Sciatic nerve (tissue), 2 donors: ENCODE measurements at places on chromosomes 13 and 19. TPM values are rescaled to one million over a fixed set of nuclear protein-coding genes. Genes with fewer than 3 reads are reported as not detected.

DNA sequence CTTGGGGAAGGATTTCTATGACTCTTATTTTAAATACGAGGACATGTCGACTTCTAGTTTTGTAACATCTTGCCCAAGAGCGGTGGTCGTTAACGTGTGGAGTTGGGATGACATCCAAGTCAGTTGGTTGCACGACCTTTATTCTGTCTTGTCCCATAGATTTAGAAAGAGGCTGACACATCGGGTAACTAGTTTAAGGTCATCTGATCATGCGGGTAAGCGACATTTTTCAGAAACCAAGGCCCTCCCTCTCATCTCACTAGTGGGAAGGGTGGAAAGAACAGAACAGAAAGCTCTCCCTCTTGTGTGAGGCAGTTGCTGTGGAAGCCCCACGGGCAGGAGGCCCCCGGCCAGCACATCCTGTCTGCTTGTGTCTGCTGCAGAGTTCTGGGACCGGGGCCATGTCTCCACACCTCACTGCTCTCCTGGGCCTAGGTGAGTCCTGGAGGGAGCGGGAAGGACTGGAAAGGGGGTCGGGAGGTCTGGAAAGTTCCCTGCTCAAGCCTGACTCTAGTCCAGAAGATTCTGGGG, at the start of gene LAIR2:
Gene LAIR2 (plus strand): TSS at position 314 of the 531 bp plus-strand sequence. CDS start 88 bp downstream, at position 402.
- DNase-seq, result no peak

DNA sequence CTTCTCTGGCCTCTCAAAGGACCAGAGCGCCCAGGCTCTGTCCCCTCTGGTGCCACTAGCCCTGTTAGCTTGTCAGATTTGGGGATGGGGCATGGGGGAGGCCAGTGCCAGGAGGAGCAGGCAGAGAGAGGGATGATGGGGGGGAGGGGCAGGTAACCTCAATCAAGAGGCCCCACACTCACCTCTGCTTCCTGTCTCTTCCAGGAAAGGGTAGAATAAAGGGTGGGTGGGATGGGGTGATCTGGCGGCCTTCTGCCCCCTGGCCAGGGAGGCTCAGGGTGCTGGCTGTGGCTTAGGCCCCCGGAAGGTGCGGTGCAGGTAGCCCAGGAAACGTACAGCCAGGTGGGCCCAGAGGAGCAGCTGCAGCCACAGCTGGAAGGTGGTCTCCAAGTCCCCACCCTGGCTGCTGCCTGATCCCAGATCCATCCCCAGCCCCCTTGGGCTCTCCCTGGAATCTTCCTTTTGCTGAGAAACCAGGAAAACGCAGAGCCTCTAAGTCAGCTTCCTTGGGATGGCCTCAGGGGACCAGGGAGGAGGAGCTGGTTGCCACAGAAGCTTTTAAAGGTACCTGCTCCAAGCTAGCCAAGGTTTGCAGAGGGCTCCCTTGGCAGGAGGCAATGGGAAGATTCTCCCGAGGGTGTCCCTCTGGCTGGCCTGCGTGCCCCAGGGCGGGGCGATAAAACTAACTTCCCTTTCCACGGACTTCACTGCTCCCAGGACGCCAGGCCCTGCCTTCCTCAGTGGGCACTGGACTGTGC, 5.3 kb downstream of the PRKACA start:
- DNase-seq, result no peak

DNA sequence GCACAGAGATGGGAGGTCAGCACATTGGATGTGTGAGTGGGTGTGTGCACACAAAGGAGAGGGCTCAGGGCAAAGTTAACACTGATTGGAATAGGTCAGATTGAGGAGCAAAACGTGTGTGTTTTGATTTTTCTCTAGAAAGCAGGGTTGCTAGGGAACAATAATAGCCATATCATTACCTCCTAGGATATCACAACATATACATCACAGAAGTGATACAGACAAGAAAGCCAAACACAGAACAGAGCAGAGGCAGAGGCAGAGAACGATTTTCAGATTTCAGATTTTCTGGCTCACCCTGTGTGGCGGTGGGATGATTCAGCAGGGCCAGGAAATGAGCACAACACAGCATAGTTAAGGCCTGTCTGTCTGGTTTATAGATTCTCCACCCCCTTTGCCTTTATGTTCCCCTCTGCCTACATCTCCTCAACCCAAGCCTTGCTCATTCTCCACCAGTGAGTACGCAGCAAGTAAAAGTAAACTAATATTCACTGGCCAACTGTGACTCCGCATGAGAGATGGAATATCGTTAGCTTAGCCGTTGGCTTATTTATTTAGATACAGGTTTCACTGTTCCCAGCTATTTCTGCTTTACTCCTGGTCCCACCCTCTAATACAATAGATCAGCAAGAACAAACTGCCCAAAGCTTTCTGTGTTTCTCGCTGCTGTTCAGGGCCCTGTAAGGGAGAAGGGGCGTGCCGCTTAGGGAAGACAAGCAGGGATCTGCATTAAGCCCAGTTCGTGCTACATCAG, 182.7 kb upstream of the TSC22D1 start:
- DNase-seq, result no peak

DNA sequence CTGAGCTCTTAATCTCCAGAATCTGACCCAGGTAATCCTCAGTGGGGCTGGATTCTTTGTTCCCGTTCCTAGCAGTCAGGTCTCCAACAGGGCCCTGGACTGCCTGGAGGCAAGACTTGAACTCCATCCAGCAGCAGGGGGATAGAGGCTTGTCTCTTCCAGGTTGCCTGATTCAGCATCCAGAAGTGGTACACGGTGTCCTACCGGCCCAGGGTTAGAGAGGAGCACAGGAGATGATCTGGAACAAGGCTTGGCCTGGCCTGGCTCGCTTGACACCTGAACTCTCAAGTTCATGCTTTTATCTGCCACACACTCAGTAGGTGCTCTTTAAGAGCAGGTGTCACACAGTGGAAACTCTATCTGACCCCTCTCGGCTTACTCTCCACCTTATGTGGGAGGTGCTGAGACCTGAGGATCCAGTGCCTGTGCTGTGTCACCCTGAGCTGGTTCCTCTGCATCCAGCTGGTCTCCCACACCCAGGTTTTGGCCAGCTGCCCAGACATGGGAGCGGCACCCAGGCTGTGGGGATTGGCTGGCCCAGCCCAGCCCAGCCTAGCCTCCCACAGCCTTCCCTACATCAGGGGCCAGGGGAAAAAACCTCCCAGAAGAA, at the start of gene CYP4F3:
Gene CYP4F3 (plus strand): TSS at position 604 of the 610 bp plus-strand sequence. CDS start 519 bp downstream, outside the sequence.
- peak; percentile 85 for DNase-seq

GRCh38 chr19:5074407-5074806, 105.5 kb downstream of the KDM4B start:
- DNase-seq, result no peak

GRCh38 chr19:6297202-6297601, 17.4 kb upstream of the MLLT1 start:
- no peak for DNase-seq

DNA sequence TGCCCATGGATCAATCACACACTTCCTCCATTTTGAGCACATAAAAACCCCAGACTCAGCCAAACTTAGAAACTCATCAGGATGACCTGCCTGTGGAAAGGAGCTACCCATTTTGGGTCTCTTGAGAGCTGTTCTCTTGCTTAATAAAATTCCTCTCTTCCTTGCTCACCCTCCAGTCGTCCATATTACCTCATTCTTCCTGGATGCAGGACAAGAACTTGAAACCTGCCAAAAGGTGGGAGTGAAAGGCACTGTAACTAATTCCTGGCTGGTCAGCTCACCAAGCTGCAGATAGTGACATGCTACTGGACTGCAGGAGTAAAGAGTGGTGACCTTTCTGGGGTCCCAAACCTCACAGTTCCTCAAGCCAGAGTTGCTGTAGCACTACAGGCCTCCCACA, 20.2 kb downstream of the LIG4 start:
- DNase-seq, result no peak

- DNase-seq, result no peak
These were observed 58.5 kb downstream of the CCDC70 start for GRCh38 chr13:51920267-51920666.

GRCh38 chr13:74567485-74567884, 433.3 kb upstream of the KLF12 start:
- DNase-seq, result no peak

DNA sequence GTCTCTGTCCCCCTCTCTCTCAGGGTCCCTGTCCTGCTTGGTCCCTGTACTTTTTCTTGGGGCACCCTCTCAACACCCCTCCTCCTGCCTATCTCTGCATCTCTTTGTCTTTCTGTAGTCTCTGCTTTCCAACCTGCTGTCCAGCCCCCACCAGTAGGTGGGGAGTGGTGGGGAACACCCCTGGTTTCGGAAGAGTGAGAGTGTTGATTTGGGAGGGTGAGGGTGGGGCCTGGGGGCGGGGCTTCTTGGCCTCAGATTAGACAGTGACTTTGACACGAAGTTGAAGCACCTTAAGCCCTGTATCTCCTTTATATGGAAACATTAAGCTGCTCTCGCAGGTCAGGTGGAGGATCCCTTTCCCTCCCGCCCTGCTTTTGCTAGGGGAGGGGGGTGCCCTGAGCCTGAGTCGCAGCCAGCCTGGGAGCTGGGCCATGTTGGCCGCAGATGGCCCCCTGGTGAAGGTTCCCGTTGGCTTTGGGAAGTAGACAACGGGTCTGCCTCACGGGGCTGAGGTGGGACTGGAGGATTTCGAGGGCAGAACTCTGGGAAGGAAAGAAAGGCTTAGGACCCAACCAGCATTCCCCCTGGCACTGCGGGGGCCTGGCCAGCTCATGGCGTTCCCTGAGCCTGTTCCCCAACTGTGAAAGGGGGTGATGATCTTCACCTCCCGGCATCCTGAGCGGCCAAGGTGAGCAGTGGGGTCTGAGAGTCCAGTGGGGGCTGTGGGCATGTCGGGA, at the start of gene KCNJ14:
Gene KCNJ14 (plus strand): TSS at position 404 of the 737 bp plus-strand sequence. CDS start 6,151 bp downstream, outside the sequence.
- no peak for DNase-seq

DNA sequence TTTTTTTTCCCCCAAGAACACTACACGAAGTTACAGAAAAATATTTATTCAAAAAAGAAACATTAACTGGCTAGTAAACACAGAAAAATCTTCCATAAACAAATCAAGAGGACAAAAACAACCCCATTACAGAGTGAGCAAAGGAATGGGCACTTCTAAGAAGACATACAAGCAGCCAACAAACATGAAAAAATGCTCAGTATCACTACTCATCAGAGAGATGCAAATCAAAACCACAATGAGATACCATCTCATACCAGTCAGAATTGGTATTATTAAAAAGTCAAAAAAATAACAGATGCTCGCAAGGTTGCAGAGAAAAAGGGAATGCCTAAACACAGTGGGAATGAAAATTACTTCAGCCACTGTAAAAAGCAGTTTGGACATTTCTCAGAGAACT, 131.7 kb downstream of the UGGT2 start:
- no peak for DNase-seq

Gene B3GNT8
- 6.1 TPM for total RNA-seq

Gene APOC1
- total RNA-seq, result 29.0 TPM

- DNase-seq, result no peak
These were observed 229.7 kb downstream of the KCNRG start for GRCh38 chr13:50244713-50245574.

Gene CLEC11A
- total RNA-seq, result 16.6 TPM

DNA sequence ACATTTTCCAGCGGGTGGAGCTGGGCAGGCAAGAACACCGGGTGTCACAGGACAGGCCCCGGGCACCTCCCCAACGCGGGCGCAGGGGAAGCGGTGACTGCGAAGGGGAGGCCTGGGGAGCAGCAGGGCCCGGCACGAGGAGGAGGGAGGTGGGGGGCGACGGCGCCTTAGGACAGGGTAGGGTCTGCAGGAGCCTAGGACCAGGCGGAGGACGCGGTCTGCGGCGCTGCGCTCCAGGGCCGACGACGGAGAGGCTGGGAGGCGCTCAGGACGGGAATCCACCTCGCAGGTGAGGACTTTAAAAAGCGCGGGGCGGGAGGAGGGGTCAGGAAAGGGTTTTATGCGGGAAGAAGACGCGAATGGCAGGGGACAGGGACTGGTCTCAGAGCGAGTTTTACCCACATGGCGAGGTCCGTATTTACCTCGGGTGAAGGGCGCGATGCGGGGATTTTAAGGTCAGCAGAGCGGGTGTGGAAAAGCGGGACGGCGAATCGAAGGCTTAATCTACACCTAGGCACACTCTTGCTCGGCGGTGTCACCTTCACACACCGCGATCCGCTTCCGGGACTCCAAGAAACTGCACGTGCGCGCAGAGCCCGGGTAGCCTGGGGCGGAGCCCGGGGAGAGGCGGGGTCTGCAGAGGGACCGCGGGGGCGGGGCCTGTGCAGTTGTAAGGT, 13.5 kb downstream of the ERVV-2 start:
- no peak for DNase-seq

Gene GRIN3B
- not detected for total RNA-seq

Gene ADPRHL1
- 14.5 TPM for total RNA-seq

DNA sequence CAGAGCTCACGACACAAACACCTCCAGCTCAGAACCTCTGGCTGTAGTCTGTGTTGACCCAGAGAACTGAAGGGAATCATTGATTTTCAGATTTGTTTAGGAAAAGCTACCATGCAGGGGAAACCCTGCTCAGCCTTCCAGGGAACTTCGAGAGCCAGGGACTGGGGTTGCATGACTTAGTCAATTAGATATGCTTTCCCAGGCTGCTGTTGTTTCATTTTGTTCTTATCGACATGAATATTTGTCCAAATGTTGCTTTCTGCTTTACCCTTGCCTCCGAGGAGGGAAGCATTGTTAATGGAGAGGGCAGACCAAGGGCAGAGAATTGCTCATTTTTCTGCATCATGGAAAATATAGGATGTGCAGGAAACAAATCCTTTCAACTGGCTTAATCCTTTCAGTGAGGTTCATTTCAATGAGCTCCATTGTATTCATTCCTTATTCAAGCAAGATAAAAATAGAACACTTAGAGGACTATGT, 82.5 kb downstream of the KLF5 start:
- DNase-seq, result no peak

Gene GIPR
- 5.0 TPM for total RNA-seq

GRCh38 chr13:73973156-73973555, 161.0 kb downstream of the KLF12 start:
- DNase-seq, result no peak

DNA sequence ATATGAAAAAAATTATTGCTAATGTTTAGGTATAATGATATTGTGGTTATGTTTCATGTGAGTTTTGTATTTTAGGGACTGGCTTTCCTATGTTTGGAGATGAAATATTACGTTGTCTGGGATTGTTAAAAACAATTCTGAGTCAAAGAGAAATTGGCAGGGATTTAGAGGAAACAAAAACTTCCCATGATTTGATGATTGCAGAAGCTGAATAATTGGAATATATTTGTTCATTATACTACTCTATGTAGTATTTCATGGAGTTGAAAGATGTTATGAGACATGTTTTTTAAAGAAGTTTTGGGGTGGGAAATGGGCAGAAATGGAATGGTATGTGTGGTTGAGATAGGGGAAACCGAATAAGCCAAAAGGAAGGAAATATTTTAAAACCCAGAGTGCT, 1392.9 kb downstream of the EFNB2 start:
- DNase-seq, result no peak

GRCh38 chr13:21010621-21011020, 50.8 kb downstream of the LATS2 start:
- no peak for DNase-seq

Gene CYP4F11
- total RNA-seq, result 2.1 TPM

GRCh38 chr13:33345842-33346241, 60.3 kb upstream of the STARD13 start:
- no peak for DNase-seq

- DNase-seq, result no peak
These were observed 4.2 kb upstream of the PAFAH1B3 start for GRCh38 chr19:42306646-42307045.
